ENCODE measurements at places on chromosomes 5 and 9.

DNA sequence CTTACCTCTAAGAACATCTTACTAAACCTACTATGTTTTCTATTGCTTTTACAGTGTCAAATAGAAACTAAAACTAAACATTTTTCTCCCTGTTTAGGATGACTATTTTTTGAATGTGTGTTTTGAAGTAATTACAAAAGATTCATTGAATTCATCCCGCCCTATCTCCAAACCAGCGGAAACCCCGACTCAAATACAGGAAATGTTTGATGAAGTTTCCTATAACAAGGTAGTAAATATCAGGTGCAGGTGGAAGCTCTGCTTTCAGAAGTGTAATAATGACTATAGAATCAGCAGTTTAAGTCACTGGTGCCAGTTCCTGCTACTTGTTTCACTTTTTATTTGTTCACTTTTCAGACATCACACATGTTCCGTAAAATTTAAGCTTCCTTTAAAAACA is 20.0 kb downstream of the ERAP2 start:
- no peak for DNase-seq

- DNase-seq: no peak
Observed at GRCh38 chr9:98142925-98143481, 24.0 kb upstream of the TRIM14 start.

DNA sequence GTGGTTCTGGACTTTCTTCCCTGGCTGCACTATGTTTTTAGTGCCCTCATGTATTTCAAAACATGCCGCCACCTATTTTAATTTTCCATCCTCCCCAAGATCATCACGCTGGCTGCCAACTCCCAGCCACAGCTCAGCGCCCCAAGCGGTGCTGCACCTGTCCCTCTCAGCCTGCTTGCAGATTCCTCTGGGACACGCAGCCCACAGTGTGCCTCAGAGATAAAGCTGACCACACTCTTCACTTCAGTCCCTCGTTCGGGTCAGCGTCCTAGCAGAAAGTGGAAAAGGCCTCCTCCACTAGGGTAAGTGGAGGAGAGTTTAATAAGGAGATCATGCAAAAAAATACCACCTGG is 56.2 kb upstream of the CKS2 start:
- DNase-seq: no peak

DNA sequence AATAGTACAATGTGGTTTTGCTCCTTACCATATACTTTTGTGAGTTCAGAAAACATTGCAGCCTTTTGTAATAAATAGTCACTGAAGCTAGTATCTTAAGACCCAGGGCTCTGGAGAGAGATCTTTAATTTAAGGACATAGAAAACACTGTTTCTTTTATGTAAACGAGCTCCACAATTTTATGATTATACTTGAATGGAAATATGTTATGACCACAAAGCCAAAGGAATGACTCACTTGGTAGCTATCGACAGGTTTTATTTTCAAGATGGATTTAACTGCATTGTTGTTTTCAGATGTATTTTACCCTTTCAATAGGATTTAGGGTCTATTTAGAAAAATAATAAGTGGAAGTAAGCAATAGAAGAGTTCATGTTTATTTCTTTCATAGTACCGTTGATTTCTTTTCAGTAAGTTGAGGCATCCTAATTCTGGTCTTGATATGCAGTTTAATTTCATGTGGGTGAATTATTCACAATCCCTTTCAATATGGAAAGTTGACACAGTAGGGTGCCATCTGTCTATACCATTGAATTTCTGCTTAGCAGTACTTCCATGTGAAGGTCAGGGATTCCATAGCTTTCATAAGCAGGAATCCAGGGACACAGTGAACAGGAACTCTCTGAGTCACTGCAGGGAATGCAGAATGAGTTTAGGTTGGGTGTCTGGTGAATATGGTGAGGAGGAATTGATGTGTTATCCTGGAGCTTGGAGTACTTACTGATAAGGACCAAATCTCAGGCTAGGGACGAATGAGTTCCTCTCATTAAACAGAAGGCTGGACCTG is 157.6 kb downstream of the CD180 start:
- DNase-seq: no peak

GRCh38 chr5:142797420-142797819 is 27.2 kb downstream of the ARHGAP26 start:
- no peak for DNase-seq

- DNase-seq: no peak
Observed at GRCh38 chr5:75375414-75375813, 38.4 kb downstream of the HMGCR start.

GRCh38 chr5:130251931-130252330 is 347.7 kb downstream of the CHSY3 start:
- DNase-seq: no peak

DNA sequence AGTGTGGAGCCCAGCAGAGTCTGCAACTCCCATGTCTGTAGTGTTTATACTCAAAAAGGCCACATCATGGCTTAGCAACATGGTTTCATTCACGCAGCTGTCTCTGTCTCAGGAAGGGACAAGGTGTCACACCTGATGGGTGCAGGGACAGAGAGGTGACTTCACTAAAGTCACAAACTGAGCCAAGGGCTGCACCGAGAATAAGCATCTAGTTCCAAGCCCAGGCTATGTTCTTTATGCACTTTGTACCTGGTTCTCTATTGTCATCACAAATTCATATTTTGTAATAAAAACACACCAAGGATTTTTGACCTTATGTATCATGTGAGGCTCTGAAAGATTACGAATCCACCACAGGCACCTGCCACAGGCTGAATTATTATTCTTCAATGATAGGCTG is 64.9 kb upstream of the STK32A start:
- DNase-seq: no peak

- no peak for DNase-seq
Observed at GRCh38 chr5:96885518-96886338, 9.4 kb downstream of the ERAP2 start.

GRCh38 chr5:135174315-135175096 is 140.5 kb upstream of the PITX1 start:
- DNase-seq: no peak

DNA sequence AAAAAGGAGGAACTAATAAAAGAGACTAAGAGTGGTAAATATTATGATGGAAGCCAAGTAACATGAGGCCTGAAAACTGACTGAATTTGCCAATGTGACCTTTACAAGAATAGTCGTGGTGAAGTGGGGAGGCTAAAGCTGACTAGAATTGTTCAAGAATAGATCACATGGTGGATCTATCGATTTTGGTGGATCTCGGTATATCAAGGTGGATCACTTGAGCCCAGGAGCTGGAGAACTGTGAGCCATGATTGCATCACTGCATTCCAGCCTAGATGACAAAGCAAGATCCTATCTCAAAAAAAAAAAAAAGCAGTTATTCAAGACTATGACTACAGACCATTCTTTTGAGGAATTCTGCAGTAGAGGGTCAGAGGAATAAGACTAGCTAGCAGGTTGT is 15.1 kb downstream of the ERMP1 start:
- no peak for DNase-seq

GRCh38 chr5:151745071-151745705 is 13.2 kb downstream of the ATOX1 start:
- peak; percentile 78 for DNase-seq

DNA sequence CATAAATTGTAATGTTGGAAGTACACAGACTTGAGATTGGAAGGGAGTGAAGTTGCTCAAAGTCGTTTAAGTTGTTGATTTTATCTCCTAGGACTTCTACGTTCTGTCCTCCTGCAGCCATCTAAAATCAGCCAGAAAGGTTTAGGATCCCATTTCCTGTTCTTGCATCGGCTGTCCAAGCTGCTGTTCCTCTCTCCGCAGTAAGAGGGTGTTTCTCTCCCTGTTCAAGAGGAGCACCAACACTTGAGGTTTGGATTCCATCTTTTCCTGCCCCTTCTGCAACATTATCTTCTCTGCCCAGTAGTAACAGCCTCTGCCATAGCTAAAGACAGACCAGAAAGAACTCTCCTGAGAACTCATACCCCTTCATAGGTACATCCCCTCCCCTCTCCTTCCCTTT is 373.4 kb downstream of the GADD45G start:
- no peak for DNase-seq

DNA sequence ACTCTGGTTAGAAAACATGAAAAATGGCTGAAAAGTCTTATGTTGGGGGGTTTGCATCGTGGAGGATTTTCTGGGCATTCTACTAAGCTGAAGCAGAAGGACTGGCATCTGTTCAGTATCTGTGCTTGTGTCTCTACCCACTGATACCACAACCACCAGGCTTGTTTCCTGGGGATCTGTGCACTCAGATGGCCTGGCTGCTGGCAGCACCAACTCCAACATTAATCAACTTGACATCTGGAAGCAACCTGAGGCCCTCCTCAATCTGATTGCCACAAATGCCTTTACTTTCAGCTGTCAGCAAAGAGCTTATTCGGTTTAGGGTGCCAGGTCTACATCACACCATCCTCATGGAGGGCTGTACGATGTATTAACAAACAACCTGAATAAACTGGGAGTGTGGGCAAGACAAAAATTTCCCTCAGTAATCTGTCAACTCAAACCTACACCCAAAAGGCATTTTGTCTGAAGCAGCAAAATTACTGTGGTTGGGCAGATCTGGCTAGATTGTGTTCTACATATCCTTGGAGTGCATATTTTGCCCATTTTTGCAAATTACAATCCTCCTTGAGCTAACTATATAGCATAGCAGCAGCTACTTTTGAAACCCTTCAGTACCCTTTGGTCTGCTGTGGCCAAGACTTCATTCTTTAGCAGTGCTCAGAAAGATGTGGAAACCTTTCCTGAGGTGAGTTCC is 74.6 kb downstream of the FOXD1 start:
- no peak for DNase-seq

DNA sequence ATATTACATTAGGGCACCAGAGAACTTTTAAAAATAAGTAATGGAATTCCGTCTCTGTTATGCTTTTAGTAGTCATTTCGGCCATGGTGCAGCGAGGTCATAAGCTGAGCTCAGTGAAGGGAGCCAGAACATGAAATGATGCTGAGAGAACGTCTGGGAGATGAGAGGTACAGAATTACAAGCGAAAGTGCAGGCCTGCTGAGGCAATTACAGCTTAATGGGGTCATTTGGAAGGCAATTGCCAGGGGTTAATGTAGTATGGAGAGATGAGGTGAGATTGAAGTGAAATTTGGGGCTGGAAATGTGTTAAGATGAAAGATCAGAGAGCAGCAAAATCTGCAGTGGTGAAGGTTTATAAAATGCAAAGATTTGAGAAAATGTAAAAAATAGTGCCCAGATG is 96.5 kb downstream of the PBX3 start:
- no peak for DNase-seq

GRCh38 chr9:36725777-36726356 is 153.2 kb downstream of the MELK start:
- peak; percentile 43 for DNase-seq

DNA sequence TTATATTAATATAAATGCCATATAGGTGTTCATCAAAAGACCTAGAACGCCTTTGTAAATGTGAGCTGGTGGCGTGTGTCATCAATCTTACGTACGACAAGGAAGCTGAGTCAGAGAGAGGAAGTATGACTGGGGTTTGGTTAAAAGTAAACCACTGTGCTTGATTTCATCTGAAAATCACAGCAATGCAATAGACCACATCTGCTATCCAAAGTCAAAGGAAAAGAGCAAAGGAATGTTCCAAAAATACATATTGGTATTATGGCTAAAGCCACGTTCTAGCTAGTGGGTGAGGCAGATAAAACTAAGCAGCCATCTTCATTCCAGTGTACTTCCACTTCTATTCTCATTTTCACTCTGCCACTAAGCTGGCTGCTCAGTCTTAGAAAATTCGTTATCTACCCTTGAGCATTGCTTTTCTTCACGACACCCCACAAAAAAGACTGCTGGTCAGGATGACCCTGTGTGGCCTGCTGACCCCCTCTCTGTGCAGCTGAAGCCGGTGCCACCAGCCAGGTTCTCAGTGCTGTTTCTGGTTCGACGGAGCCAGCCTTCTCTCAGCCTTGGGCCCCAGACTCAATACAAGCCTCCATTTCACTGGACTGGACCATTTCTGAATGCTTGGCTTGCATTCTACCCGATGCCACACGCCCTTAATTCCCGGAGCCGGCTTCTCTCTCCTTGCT is 23.8 kb downstream of the SHC3 start:
- DNase-seq: no peak

DNA sequence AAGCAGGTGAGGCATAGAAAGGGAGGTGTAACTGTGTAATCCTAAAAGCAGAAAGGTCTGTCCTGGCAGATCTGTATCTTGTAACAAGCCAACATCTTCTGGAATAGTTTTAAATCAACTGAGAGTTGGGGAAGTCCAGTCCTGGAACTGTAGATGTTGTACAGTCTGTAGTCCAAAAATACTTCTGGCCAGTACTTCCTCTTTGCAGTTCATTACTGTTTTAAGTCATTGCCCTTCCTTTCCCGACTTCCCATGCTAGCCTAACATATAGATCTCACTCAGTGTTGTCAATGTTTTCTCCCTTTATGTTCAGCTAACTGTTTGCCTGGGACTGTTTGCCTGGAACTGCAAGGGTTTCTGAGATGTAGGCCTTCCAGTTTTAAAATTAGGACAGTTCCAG is 168.5 kb upstream of the ISL1 start:
- DNase-seq: no peak

DNA sequence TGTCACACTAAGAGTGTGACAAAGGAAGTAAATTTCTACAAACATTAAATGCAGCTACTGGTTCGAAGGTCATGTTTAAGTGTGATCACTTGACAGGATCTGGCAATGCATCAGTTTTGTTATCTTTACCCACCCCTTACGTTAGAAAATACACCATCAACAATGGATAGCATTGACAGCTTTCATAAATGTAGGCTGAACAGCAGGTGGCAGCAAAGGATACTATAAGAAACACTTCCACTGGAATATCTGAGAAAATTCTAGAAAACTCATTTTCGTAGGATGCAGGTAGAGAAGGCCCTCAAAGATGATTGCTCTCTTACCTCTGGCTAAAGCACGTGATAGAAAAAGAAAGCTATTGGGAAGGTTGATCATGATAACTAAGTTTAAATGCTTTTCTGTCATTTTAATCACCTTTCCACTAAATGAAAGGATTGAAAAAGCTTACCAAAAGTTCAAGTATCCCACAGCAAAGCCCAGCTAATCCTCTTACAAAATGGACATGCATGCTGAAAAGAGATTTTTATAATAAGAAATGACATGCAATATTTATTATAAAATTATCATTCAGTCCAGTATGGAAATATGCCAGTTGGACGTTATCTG is 292.5 kb downstream of the PARP8 start:
- DNase-seq: no peak

DNA sequence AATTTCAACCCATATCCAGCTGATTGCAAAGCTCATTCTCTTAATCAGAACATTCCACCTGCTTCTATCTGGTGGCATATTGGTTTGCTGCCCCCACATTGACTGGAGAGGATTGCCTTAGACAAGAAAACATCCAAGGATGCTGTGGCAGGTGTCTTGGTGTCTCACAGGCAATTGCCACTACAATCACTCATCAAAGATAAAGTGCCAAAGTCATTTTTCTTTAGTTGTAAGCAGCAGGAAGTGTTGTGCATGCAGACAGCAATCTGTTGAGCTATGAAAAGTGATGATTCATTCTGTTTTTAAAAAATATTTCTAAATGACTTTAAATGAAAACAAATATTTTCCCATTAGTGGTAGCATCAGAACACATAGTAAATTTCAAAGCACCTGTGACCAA is 53.9 kb downstream of the CDH6 start:
- no peak for DNase-seq

- no peak for DNase-seq
Observed at GRCh38 chr5:73821003-73821402, 195.0 kb downstream of the ARHGEF28 start.

- DNase-seq: no peak
Observed at GRCh38 chr5:174384509-174384947, 339.0 kb downstream of the NSG2 start.

All from lower leg skin (tissue), 4 donors.